Left lung (tissue), 14 donors: ENCODE measurements at places on chromosomes 7 and 10.

GRCh38 chr7:42893346-42894240, 18.3 kb downstream of the C7orf25 start:
- no peaks in the 10 kb centered on the region for H3K27me3 ChIP-seq
- no peaks in the 10 kb centered on the region for H3K4me1 ChIP-seq
- no peak overlapping the region for H3K4me3 ChIP-seq
- DNase-seq = no peak
- H3K36me3 ChIP-seq = no peaks in the 10 kb centered on the region
- H3K27ac ChIP-seq = no peak overlapping the region

GRCh38 chr7:27157702-27158431, 1.4 kb upstream of the HOXA7 start:
- H3K27ac ChIP-seq = no peak overlapping the region
- H3K4me1 ChIP-seq = peaks cover 5% of the 10 kb centered on the region
- peaks cover 79% of the 10 kb centered on the region for H3K27me3 ChIP-seq
- peak; percentile 27 for DNase-seq
- H3K36me3 ChIP-seq = no peaks in the 10 kb centered on the region
- no peak overlapping the region for H3K4me3 ChIP-seq

- no peak for DNase-seq
- no peaks in the 10 kb centered on the region for H3K36me3 ChIP-seq
- no peak overlapping the region for H3K27ac ChIP-seq
- peaks cover 15% of the 10 kb centered on the region for H3K4me1 ChIP-seq
Measured at GRCh38 chr10:124388476-124388822, 30.3 kb downstream of the OAT start.

- DNase-seq = no peak
- H3K36me3 ChIP-seq = no peaks in the 10 kb centered on the region
- H3K4me1 ChIP-seq = no peaks in the 10 kb centered on the region
- no peak overlapping the region for H3K4me3 ChIP-seq
- no peak overlapping the region for H3K27ac ChIP-seq
- no peaks in the 10 kb centered on the region for H3K27me3 ChIP-seq
Measured at GRCh38 chr10:1214071-1214675, 158.0 kb downstream of the WDR37 start.

- H3K27me3 ChIP-seq = no peaks in the 10 kb centered on the region
- H3K4me1 ChIP-seq = no peaks in the 10 kb centered on the region
- no peak overlapping the region for H3K4me3 ChIP-seq
Measured at GRCh38 chr7:113768387-113768786, 150.4 kb downstream of the PPP1R3A start.

DNA sequence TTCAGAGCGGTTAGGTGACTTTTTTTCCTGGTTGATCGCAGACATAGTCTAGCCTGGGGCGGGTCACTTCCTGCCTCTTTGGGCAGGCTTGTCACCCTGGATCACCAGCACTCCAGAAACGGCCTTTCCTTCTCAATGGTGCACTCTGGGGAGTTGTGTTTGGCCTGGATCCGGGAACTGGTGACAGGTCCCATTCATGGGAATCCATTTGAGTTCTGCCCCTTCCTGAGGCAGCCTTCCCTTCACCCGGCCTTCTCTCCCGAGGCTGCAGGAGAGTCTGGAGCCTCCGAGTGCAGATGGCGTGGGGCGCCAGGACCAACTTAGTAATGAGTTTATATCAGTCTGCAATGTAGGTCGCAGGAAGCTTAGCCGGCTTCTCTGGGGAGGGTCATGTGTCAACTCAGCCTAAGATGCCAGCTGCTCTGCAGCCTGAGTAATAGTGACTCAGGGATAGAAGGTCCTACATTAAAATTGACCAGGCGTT, 54.2 kb downstream of the TACR2 start:
- peaks cover 24% of the 10 kb centered on the region for H3K4me1 ChIP-seq
- H3K27me3 ChIP-seq = no peaks in the 10 kb centered on the region
- DNase-seq = peak; percentile 63
- H3K36me3 ChIP-seq = no peaks in the 10 kb centered on the region
- peak overlapping the region; percentile 49 for H3K27ac ChIP-seq

- no peaks in the 10 kb centered on the region for H3K4me1 ChIP-seq
- H3K36me3 ChIP-seq = no peaks in the 10 kb centered on the region
Measured at GRCh38 chr7:134842062-134842461, 62.6 kb downstream of the CALD1 start.

GRCh38 chr10:59774451-59774850, 21.2 kb upstream of the MRLN start:
- no peak for DNase-seq
- no peak overlapping the region for H3K27ac ChIP-seq
- no peaks in the 10 kb centered on the region for H3K27me3 ChIP-seq
- H3K4me1 ChIP-seq = no peaks in the 10 kb centered on the region

DNA sequence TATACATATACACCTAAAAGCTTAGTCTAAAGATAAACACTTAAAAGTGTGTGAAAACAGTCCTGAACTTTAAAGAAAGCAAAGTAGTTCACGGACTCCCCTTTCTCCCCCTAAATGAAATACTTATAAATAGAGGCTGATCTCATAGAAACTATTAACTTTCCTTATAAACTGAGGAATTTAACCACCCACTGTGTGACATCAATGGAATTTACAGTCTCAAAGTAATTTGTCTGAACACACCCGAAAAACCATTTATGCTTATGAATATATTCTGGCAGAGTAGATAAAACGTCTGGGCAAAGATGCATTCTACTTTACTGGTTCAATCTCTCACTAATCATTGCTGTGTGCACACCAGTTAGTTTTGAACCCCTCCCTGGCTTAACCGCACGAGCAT, 181.8 kb upstream of the DGKB start:
- no peak overlapping the region for H3K4me3 ChIP-seq
- H3K27ac ChIP-seq = no peak overlapping the region
- H3K4me1 ChIP-seq = no peaks in the 10 kb centered on the region
- DNase-seq = no peak
- no peaks in the 10 kb centered on the region for H3K27me3 ChIP-seq

DNA sequence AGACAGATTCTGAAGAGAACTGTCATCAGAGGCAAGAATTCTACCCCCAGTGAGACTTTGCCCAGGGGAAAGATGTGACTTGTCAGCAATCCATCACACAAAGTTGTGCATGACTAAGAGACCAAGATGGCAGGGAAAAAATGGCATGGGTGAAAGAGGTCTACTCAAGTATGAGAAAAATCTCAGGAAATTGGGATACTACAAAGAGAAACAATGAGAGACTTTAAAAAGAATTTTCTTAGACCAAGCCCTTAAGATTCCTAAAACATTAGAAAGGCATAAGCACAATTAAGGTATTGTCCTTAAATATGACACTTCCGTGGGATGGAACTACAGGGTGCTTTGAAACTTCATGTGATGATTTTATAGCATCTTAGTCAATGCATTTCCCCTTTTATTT, 45.6 kb upstream of the PDE1C start:
- no peak overlapping the region for H3K27ac ChIP-seq
- no peak overlapping the region for H3K4me3 ChIP-seq
- no peak for DNase-seq
- no peaks in the 10 kb centered on the region for H3K4me1 ChIP-seq

DNA sequence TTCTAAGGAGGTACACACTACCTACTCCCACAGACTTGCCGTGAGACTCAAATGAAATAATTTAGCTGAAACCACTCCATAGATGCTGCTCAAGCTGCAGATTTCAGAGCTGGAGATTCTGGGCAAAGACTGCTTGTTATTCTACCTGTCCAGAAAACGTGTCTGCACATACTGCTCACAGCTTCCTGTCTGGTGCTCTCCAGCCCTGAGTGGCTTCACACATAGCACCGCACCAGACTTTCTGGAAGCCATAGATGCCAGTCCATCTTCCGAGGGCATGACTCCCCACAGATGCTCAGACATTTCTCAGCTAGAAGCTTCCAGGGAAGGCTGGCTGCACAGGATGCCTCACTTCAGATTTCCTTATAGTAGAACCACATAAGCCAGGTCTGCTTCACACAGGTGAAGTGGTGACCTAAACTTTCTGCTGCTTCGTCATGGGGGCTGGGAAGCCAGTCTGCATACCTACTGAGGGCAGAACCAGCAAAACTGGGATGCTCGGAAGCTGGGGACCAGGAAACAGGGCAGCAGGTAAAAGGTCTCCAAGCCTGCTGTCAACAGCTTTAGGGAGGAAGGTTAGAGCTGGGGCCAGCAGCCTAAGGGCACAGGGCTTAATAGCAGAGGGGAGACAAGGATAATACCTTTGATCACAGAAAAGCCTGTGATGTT, 18.2 kb downstream of the CCDC6 start:
- peaks cover 80% of the 10 kb centered on the region for H3K4me1 ChIP-seq
- H3K36me3 ChIP-seq = peaks cover 5% of the 10 kb centered on the region
- DNase-seq = no peak
- H3K27me3 ChIP-seq = no peaks in the 10 kb centered on the region
- H3K27ac ChIP-seq = no peak overlapping the region

- DNase-seq = no peak
- H3K27me3 ChIP-seq = peaks cover 8% of the 10 kb centered on the region
- H3K4me3 ChIP-seq = no peak overlapping the region
- no peak overlapping the region for H3K27ac ChIP-seq
Measured at GRCh38 chr7:44379366-44380188, 54.2 kb upstream of the CAMK2B start.

DNA sequence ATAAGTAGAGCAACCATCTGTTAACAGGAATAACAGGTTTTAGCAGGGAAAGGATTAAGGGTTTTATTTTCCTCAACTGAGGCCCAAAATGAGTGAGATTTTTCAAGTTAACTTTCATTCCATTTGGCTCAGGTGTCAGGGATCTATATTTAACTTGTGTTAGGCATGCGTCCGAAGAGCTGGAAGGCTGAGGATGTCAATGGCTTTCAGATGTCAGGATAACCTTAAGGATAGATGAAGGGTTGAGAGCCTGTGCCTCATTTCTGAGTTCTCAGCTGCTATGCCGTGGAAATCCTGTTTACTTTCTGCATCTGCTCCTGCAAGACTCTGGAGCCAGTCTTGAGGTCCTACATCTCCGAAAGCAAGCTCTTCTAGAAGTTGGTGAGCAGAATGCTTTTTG, 36.4 kb upstream of the CD36 start:
- DNase-seq = no peak
- H3K4me3 ChIP-seq = no peak overlapping the region
- no peaks in the 10 kb centered on the region for H3K36me3 ChIP-seq
- no peak overlapping the region for H3K27ac ChIP-seq
- H3K27me3 ChIP-seq = no peaks in the 10 kb centered on the region
- H3K4me1 ChIP-seq = no peaks in the 10 kb centered on the region

- H3K27me3 ChIP-seq = no peaks in the 10 kb centered on the region
- peak overlapping the region; percentile 96 for H3K27ac ChIP-seq
- peak; percentile 88 for DNase-seq
- H3K4me1 ChIP-seq = peaks cover 39% of the 10 kb centered on the region
- H3K4me3 ChIP-seq = peak overlapping the region; percentile 95
- no peaks in the 10 kb centered on the region for H3K36me3 ChIP-seq
Measured at GRCh38 chr7:100673942-100674410, 436 bp downstream of the GNB2 start.

DNA sequence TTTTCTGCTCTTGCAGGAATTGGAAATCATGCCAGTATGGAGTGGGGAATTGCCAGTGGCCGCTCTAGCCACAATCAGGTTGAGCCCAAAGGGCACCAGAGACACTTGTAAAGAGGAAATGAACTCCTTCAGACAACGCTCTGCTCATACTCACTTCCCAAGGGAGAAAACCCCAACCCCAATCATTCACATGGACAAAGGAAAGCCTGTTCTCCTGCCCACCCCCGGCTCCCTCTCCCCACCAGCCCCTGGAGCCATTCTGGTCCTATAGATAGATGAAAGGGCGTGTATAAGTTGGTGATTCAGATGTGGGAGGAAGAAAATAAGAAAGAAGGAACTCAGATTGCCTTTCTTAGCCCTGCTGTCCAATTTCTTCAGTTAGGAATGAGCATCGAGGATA, 57.4 kb downstream of the GFRA1 start:
- no peaks in the 10 kb centered on the region for H3K36me3 ChIP-seq
- DNase-seq = no peak
- H3K4me1 ChIP-seq = no peaks in the 10 kb centered on the region
- H3K27me3 ChIP-seq = no peaks in the 10 kb centered on the region
- no peak overlapping the region for H3K27ac ChIP-seq

- no peaks in the 10 kb centered on the region for H3K27me3 ChIP-seq
- peak overlapping the region; percentile 80 for H3K27ac ChIP-seq
- DNase-seq = peak; percentile 87
- H3K36me3 ChIP-seq = no peaks in the 10 kb centered on the region
Measured at GRCh38 chr7:139680676-139681462, 96.9 kb downstream of the HIPK2 start.
